Gastroesophageal sphincter (tissue), 4 donors: ENCODE measurements at places on chromosomes 12 and 14. TPM values are rescaled to one million over a fixed set of nuclear protein-coding genes. Genes with fewer than 3 reads are reported as not detected.

Gene AMDHD1
- total RNA-seq = not detected

Gene RD3L
- total RNA-seq = not detected

Gene BHLHE41
- 91.2 TPM for total RNA-seq

Gene SMCO2
- total RNA-seq = not detected

Gene TMCC3
- 24.7 TPM for total RNA-seq

Gene RDH11
- 42.5 TPM for total RNA-seq

Gene CHMP4A
- total RNA-seq = 114 TPM

Gene MYH6
- not detected for total RNA-seq

Gene KLHDC1
- 14.3 TPM for total RNA-seq

Gene NPFF
- not detected for total RNA-seq

Gene PKP2
- 3.3 TPM for total RNA-seq

Gene KCNK10
- 0.40 TPM for total RNA-seq

Gene RIN3
- total RNA-seq = 22.2 TPM

Gene VRTN
- not detected for total RNA-seq

Gene ITGB7
- 0.40 TPM for total RNA-seq

Gene CAPZA3
- not detected for total RNA-seq
